ENCODE measurements at places on chromosomes 5 and 9.

- DNase-seq = no peak
These were observed 29.1 kb downstream of the ANKDD1B start for GRCh38 chr5:75640395-75640794.

DNA sequence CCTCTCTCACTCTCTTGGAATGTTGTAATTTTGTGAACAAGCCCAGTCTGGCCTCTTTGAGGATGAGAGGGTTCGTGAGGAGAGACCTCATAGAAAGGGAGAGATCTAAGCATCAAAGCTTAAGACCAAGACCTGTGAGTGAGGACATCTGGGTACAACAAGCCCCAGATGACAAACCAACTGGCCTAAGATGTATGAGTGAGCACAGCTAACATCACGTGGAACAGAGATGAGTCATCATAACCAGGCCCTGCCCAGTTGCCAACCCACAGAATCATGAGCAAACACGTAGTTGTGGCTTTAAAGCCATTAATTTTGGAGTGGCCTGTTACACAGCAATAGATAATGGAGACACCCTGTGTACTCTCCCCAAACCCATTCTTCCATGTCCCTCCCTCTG is 439.1 kb upstream of the KIF2A start:
- no peak for DNase-seq

DNA sequence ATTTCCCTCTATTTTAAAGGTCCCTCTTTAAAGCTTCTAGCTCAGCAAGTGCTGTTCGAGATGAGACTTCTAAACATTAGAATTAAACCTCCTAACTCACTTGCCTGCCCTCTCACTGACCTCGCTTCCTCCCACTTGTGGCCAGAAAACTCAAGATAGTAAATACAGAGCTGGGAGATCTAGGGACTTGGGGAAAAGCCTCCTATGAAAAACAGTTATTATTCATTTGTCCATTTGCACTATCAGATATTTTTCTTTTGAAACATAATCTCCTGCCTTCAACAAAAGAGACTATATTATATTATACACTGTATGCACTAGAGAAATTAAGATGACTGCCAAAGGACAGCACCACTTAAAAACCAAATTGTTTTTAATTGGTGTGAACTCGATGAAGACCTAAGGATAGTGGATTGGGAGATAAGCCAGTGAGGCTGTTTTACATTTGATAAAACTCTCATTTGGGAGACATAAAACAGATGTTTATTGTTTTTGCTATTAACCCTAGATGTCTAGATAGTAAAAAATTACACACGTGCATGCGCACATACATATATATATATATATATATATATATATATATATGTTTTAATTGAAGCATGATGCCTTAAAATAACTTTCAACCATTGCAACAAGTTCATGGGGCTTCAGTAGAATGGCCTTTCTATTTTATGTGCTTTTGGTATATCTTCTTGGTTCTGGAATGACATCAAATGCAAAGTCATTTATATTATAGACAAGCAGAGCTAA is 229.4 kb downstream of the ADAMTSL1 start:
- no peak for DNase-seq

- DNase-seq = no peak
These were observed 85.0 kb downstream of the PRRT1B start for GRCh38 chr9:131630205-131630831.
